ENCODE measurements at places on chromosomes 6 and 20.

- DNase-seq: no peak
Observed at GRCh38 chr20:25076731-25077609, 5.0 kb downstream of the VSX1 start.

DNA sequence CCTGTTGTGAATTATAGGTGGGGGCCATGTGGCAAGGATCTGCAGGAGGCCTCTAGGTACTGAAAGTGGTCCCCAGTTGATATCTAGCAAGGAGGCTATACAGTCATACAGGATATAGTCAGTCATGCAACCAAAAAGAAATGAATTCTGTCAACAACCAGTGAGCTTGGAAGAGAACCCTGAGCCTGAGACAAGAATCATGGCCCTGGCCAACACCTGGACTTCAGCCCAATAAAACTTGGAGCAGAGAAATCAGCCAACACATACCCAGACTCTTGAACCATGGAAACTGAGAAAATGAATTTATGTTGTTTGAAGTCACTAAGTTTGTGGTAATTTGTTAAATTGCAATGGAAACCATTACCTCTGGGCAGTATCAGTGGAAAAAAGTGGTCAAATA lies 370.2 kb downstream of the KIF16B start:
- DNase-seq: no peak

DNA sequence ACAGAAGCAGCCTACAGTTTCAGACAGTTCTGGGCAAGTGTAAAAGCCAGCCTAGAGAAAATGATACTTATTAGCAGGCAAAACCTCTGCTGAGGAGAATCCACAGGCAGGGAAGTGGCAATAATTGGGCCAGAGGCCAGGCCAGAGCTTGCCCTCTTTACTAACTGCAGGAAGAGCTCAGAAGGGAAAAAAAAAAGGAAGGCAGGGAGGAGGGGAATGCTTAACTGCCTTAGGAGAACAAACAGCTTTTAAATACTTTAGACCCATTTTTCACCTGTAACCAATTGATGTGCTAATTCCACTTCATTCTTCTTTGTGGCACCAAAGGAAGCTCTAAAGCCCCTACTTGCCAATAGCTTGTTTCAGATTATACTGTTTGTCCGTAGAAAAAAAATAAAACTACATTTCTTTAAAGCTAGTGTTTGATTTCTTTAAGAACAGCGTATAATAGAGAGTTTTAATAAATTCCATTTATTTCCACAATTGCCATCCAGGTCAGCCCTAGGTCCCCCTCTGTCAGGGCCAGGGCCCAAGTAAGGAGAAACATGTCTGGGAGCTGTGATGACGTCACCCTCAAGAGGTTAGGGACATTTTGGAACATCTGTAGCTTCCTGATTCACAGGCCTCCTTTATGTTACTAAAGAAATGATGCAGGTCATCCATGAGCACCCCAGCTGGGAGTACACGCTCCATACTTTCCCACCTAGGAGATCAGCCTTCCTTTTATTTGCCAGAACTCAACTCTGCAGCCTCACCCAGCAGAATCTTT lies 384.3 kb downstream of the CDC5L start:
- no peak for DNase-seq

GRCh38 chr6:43703512-43704429 lies 16.2 kb upstream of the MRPS18A start:
- DNase-seq: no peak

DNA sequence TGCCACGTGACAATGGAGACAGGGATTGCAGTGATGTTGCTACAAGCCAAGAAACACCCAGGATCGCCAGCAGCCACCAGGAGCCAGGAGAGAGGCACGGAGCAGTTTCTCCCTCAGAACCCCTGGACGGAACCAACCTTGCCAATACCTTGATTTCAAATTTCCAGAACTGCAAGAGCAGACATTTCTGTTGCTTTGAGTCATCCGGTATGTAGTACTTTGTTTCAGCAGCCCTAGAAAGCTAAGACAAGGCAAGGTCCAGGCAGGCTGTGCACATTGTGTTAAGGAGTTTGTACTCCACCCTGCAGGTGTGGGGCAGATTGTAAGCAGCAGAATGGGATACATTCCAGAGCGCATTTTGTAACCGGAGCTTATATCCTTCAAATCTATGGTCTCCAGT lies 48.3 kb downstream of the TRERF1 start:
- DNase-seq: no peak

Data from bone marrow (tissue), 2 donors.